ENCODE measurements at places on chromosomes 7 and 10.

DNA sequence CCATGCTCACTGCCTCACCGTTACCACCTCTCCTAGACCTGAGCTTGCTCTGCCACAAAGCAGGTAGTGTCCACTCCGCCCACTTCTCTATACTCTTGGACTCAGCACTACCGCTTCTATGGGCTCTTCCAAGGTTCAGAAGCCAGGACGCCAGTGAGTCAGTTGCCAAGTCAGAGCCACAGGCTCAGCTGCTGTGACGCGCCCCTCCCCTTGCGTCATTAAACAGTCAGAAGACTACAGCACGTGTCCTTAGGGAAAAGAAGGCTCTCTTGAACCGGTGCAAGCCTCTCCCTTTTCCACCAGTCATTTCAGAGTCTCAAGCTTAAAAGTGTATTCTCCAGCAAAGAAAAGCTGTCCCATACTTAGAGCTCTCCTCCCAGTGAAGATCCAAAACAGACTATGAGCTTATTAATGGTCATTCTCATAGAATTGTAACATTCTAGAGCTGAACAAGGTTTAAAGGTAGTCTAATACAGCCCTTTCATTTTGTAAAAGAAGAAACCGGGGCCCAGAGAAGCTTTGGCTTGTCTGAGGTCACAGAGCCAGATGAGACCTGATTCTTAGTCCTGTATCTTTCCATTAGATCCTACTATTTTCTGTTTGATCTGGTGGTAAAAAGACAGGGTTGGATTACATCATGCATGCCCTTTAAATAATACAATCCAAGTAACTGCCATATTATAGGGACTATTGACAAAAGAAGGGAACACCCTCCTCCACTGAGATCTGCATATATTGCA lies 40.9 kb upstream of the MET start:
- peak; percentile 61 for DNase-seq

DNA sequence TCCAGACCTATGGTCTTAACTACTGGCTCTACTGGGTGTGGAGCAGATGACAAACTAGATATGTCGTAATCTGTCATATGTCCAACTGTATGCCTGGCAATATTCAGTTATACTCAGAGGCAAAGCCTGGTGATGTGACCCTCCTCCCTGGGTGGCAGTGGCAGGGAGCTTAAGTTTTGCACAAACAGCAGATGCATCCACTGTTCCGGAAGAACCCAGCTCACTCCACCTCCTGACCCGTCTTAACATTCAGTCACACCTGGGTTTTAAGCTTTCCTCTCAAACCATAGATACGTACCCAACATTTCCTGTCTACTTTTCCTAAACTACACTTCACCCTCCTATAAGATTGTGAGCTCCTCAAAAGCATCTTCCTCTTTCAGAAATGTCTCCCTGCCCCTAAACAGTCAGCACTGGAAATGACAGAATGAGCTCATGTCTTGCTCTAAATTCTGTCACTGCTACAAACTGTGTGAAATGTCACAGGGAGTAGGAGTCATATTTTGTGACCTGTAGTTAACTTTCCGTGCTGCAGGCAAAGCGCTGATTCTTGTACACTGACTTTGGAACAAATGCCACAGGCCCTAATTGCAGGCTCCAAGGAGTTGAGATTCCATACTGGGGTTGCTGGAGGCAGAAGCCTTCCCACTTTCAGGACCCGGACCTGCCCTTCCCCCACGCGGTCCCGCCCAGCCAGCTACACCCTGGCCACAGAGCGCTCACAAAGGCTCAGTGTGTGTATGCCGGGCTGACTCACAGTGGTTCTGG lies 23.9 kb downstream of the SCD start:
- peak; percentile 77 for DNase-seq

GRCh38 chr7:140475747-140476333 lies 3.5 kb downstream of the MKRN1 start:
- DNase-seq: peak; percentile 57

DNA sequence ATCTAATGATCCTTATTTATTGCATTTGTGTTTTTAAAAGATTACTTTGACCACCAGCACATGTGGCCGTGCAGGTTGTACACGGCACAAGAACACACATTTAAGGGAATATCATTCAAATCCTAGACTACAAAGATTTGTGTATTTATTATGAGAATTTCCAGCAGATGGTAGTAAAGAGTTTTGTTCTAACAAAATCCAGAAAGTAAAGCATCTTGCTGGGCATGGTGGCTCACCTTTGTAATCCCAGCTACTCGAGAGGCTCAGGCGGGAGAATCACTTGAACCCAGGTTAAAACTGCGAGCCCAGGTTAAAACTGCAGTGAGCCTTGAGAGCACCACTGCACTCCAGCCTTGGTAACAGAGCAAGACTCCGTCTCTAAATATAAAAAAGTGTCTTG lies 31.5 kb downstream of the MACROH2A2 start:
- no peak for DNase-seq

DNA sequence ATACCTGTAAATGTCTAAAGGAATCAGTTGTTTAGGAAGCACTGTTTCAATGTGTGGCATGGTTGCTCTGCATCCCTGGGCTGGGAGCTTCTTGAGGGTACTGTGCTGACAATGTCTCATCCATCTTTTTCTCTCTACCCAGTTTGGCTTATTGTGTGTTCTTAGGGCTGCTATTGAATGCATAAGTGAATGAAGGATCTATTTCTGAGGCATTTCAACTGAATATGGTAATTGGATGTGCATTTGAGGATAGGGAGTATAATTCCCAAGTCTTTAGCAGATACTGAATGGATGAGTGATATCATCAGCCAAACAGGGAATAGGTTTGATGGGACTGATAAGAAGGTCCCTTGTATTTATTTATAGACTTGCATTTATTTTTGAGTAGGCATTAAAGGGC lies 64.1 kb downstream of the ANLN start:
- no peak for DNase-seq

GRCh38 chr7:158617737-158618128 lies 30.1 kb upstream of the PTPRN2 start:
- no peak for DNase-seq

GRCh38 chr7:388023-388960 lies 98.3 kb downstream of the FOXL3 start:
- DNase-seq: no peak

- DNase-seq: peak; percentile 62
Measured at GRCh38 chr7:70856901-70857630, 274.9 kb upstream of the GALNT17 start.

DNA sequence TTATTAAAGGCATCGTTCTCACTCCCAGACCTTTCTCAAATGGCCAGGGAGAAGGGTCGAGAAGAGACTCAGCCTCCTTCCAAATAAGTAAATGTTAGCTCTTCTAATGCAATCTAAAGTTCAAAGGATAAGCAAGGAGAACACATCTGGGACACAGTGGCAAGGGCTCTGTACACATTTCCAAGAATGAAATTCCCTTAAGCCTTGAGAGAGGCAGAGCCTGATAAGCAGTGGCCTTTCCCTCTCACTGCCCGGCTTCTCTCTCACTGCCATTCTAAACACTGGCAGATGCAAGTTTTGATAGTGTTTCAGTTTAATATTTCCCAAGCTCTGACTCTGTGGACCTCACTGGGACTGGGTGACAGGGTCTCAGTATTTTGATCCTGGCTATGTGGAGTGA lies 35.1 kb upstream of the EXOC4 start:
- DNase-seq: no peak

DNA sequence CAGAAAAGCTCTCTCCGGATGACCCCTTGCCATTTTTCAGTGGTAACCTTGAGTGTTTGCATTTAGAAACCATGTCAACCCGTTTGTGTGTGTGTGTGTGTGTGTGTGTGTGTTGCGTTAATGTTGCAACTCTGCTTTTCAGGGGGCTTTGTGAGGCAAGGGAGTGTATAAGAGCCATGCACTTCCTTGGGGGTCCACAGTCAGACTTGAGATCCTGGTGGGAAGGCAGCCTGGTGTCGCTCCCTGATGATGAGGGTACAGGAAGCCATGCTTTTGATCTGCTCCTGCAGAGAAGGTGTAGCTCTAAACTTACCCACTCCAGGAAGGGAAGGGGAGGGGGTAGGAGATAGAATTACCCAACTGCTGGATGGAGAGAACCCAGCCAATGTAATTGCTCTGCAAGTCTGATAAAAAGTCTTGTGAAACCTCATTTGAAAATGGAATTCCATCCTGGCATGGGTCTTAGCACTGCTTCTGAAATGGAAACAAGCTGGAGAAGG lies 10.7 kb downstream of the GRK5 start:
- no peak for DNase-seq

- peak; percentile 67 for DNase-seq
Measured at GRCh38 chr7:42493436-42494198, 256.6 kb upstream of the GLI3 start.

- no peak for DNase-seq
Measured at GRCh38 chr7:50141131-50141530, 48.1 kb upstream of the ZPBP start.

- DNase-seq: no peak
Measured at GRCh38 chr10:75168275-75168674, 42.3 kb upstream of the VDAC2 start.

DNA sequence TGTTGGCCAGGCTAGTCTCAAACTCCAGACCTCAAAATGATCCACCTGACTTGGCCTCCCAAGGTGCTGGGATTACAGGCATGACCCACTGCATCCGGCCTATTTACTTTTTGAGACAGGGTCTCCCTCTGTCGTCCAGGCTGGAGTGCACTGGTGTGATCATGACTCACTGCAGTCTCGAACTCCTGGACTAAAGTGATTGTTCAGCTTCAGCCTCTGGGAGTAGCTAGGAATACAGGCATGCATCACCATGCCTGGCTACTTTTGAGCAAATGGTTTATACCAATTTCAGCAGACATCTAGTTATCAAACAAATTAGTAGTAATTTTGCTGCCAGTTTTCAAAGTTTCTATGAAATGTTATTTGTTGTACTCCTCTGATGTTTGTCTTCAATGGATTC lies 2.2 kb upstream of the WAC start:
- no peak for DNase-seq

DNA sequence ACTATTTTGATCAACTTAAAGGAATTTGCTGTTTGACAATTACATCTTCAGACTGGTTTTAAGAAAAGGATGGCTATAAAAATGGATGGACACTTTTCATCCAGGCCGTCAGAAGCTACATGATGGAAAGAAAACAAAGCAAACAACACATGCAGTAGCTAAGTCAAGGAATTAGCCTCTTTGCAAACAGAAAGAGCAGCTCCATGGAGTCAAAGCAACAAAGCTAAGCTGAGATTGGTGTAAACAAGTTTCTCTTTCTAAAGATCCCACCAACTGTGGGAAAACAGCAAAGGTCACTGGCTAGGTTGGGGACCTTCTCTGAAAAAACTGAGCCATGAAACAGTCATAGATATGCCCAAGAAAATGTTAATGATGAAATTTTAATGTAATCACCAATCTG lies 98.9 kb downstream of the RNF133 start:
- DNase-seq: no peak

- no peak for DNase-seq
Measured at GRCh38 chr10:98487649-98488048, 40.9 kb upstream of the HPS1 start.

DNA sequence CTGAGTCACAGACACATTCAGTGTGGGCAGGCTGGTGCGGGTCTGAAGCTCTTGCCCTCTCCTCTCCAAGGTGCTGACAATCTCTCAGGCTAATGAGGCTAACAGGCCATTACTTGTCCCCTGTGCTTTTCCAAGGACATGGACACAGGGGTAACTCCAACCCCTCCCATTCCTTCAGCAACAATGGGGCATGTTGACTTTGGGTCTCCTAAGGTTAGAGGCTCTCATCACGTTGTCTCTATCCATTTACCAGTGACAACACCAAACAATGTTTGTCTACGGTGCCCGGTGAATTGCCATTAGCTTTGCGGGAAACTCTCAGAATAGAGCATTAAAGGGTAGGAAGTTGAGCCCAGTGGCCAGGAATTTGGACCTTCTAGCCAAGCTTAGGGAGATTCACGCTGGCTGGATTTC lies 101.6 kb upstream of the TNS3 start:
- no peak for DNase-seq

GRCh38 chr7:30221764-30222163 lies 62.6 kb upstream of the ZNRF2 start:
- DNase-seq: no peak

- peak; percentile 20 for DNase-seq
Measured at GRCh38 chr10:1290071-1290471, 233.9 kb downstream of the WDR37 start.

Measured in H54 (cell line).